CD4-positive, alpha-beta T cell (primary cell): ENCODE measurements at places on chromosomes 12 and 14.

DNA sequence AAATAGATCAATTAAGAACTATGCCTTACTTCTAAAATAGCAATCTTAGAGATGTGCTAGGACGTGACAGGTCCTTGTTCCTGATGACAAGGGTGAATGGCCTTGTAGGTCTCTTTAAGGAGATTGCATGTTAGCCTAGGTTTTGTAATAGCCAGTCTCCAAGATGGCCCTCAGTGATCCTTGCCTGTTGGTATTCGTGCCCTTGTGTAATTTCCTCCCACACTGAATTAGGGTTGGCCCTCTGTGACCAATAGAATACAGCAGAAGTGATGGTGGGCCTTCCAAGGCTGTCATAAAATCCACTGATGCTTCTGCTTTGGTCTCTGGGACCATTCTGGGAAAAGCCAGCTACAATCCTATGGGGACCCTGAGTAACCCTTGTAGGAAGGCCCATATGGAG, 38.2 kb upstream of the SNX6 start:
- H3K36me3 ChIP-seq, result no peaks in the 10 kb centered on the region
- no peak overlapping the region for H3K4me3 ChIP-seq
- H3K27me3 ChIP-seq, result no peaks in the 10 kb centered on the region
- peaks cover 13% of the 10 kb centered on the region for H3K4me1 ChIP-seq
- H3K27ac ChIP-seq, result no peak overlapping the region
- no peak for DNase-seq

DNA sequence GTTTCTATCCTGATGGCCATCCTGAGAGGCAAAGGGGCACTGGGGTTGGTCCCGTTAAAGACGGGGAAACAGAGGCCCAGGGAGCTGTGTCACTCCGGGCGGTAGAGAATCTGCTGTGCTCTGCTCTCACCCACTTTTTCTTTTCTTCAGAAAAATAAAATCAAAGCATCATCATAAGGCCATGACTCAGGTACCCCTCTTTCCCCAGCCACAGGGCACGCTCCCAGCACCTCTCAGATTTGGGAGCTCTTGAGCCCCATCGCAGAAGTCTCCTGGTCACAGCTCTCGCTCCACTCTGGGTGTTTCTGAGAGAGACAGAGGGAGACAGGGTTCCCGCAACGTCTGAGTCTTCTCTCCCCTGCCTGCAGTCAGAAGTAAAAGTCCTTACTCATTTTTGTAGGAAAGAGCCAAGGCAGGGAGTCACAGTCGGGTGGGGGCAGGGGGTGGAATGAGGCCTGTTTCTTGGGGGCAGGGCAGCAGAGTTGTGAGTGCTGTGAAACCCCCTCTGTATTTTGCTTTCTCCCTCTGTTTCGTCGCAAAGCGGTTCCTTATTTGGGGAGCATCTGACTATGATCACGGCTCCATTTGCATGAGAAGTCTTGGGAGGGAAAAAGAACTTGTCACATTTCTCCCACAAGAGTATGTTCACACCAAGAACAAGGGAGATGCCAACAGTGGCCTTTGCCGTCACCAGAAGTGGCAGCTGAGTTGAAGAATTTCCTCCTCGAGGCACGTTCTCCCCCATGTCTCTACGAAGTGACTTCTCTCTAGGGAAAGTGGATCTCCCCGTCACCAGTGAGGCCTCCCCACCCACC, 139.0 kb downstream of the BCL11B start:
- H3K4me3 ChIP-seq, result no peak overlapping the region
- H3K36me3 ChIP-seq, result no peaks in the 10 kb centered on the region
- DNase-seq, result no peak
- no peak overlapping the region for H3K27ac ChIP-seq

- H3K27ac ChIP-seq, result no peak overlapping the region
- H3K27me3 ChIP-seq, result no peaks in the 10 kb centered on the region
- no peak overlapping the region for H3K4me3 ChIP-seq
- H3K36me3 ChIP-seq, result no peaks in the 10 kb centered on the region
- DNase-seq, result no peak
Observed at GRCh38 chr12:1792406-1792805, 28.0 kb upstream of the LRTM2 start.

GRCh38 chr14:104169005-104169698, 30.8 kb downstream of the KIF26A start:
- no peaks in the 10 kb centered on the region for H3K4me1 ChIP-seq
- DNase-seq, result no peak
- H3K27ac ChIP-seq, result no peak overlapping the region
- H3K27me3 ChIP-seq, result no peaks in the 10 kb centered on the region
- no peak overlapping the region for H3K4me3 ChIP-seq

- H3K4me1 ChIP-seq, result peaks cover 7% of the 10 kb centered on the region
- H3K27ac ChIP-seq, result no peak overlapping the region
- no peak overlapping the region for H3K4me3 ChIP-seq
- DNase-seq, result no peak
- no peaks in the 10 kb centered on the region for H3K36me3 ChIP-seq
Observed at GRCh38 chr14:104741803-104742251, 11.1 kb upstream of the SIVA1 start.

- H3K27me3 ChIP-seq, result no peaks in the 10 kb centered on the region
- H3K36me3 ChIP-seq, result peaks cover 11% of the 10 kb centered on the region
- H3K27ac ChIP-seq, result peak overlapping the region; percentile 51
- no peak for DNase-seq
- H3K4me1 ChIP-seq, result peaks cover 25% of the 10 kb centered on the region
Observed at GRCh38 chr12:48956279-48957140, 777 bp downstream of the ARF3 start.
